MV-4-11 (cell line): ENCODE measurements at places on chromosomes 3 and 15.
A peak's percentile ranks its signal among the peaks of the same experiment; 100 is the strongest.

GRCh38 chr15:63971904-63972303 lies 74.4 kb downstream of the DAPK2 start:
- DNase-seq, result peak; percentile 53

- DNase-seq, result no peak
These were observed 112.1 kb downstream of the KLF13 start for GRCh38 chr15:31438601-31439265.

DNA sequence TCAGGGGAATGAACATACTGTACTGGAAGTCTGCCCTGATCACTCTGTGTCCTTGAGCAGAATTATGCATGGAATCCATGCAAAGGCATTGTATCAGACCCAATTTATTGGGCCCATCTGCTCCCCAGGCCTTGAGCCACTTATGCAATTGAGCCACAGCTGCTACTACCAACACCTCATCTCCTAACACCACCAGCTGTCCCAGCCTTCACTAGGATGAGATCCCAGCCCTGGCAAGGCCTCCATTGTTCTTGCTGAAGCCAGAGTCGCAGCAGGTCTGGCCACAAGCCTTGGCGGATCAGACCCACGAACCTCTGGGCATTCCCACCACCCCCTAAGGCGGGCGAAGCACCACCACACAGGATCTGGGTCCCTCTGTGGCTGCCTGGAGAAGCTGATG lies 9.2 kb upstream of the NME9 start:
- no peak for DNase-seq

GRCh38 chr3:157312376-157312745 lies 124.3 kb upstream of the PTX3 start:
- no peak for DNase-seq

DNA sequence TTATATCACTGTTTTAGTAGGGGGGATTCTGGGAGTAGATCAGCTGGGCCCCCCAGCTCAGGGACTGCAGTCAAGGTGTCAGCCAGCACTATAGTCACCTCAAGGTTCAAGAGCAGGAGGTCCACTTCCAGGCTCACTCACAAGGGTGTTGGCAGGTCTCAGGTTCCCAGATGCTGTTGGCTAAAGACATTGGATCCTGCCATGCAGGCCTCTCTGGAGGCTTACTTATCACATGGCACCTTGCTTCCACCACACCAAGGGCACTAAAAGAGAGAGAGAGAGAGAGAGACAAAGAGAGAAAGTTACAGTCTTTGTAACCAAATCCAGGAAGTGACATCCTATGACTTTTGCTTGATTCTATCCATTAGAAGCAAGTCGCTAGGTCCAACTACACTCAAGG lies 7.5 kb upstream of the PPP1R14D start:
- no peak for DNase-seq

DNA sequence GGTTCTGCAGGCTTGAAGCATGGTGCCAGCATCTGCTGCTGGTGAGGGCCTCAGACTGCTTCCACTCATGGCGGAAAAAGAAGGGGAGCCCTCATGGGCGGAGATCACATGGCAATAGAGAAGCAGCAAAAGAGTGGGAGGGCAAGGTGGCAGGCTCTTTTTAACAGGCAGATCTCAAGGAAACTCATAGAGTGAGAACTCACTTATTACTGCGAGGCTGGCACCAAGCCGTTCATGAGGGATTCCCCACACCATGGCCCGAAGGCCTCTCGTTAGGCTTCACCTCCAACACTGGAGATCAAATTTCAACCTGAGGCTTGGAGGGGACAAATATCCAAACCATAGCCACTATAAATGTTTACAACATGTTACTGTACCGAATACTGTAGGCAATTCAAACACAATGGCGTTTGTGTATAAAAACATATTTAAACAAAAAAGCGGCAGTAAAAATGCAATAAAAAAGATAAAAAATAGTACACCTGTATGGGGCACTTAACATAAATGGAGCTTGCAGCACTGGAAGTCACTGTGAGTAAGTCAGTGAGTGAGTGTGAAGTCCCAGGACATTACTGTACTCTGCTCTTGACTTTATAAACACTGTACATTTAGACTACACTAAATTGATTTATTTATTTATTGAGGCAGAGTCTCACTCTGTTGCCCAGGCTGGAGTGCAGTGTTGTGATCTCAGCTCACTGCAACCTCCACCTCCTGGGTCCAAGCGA lies 18.8 kb upstream of the MOBP start:
- DNase-seq, result no peak

DNA sequence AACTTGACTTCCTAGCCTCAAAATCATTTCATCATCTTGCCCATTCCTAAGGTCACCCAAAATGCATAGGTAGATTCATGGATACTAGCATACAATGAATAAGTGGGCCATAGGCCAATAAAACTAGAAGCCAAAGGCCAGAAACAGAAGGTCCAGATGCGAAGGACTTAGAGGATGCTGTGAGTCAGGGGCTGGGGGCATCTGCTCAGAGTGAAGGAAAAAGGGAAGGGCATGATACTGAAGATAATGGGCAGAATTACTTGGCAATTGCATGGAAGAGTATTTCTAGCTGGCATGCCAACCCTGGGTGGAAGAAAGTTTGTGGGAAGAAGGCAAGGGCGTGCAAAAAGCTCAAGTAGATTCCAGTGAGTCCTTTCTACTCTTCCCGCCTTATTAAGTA lies 27.5 kb downstream of the ILDR1 start:
- no peak for DNase-seq

- no peak for DNase-seq
These were observed 545.3 kb downstream of the GBE1 start for GRCh38 chr3:81216192-81216591.

GRCh38 chr3:138455801-138456716 lies 21.6 kb downstream of the ESYT3 start:
- DNase-seq, result no peak

DNA sequence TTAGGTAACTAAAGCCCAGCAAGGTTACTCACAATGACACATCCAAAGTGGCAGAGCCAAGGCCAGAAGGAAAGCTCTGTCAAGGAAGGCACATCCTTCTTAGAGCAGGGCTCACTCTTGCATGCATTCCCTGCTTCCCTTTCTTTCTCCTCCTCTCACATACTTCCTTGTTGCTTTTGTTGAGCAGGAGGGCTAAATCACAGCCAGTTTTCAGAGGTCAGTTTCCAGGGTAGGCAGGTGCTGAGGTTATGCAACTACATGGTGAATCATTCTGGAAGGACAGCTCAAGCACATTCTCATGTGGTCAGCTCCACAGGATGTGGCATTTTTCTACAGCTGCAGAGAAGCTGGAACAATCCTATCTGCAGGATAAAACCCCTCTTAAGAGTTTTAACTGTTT lies 275.6 kb downstream of the ZNF621 start:
- peak; percentile 87 for DNase-seq

GRCh38 chr15:85415783-85416182 lies 35.4 kb downstream of the AKAP13 start:
- DNase-seq, result no peak

DNA sequence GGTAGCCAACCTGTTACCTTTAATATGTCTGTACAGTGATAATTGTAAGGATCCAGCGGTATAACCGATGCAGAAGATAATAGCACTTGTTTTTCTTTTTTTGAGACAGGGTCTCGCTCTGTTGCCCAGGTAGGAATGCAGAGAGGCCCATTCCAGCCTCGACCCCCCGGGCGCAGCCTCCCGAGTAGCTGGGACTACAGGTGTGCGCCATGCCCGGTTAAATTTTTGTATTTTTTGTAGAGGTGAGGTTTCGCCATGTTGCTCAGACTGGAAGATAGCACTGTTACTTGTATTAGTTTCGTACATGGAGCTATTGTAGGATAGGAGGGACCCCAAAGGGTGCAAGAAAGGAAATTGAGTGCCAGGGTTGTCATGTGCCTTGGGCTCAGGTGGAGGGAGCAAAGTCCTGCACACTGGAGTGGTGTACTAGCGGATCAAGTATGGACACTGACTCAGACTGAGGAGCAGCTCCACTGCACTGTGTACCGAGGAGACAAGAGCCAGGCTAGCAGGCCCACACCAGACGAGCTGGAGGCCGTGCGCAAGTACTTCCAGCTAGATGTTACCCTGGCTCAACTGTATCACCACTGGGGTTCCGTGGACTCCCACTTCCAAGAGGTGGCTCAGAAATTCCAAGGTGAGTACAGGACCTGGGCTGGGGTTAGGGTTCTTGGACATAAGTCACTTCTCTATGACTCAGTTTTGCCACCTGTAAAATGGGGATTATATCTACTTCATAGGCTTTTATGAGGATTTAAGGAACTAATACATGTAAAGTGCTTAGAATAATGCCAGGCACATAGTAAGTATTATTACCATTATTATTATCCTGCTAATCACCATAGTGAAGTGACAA lies 1.0 kb downstream of the OGG1 start:
- DNase-seq, result no peak
